Suppressor macrophage treated with lipopolysaccharide for 1 hour (primary cell): ENCODE measurements at places on chromosomes 16 and 17.

- no peak for DNase-seq
These were observed 23.5 kb downstream of the CACNG1 start for GRCh38 chr17:67067571-67068482.

DNA sequence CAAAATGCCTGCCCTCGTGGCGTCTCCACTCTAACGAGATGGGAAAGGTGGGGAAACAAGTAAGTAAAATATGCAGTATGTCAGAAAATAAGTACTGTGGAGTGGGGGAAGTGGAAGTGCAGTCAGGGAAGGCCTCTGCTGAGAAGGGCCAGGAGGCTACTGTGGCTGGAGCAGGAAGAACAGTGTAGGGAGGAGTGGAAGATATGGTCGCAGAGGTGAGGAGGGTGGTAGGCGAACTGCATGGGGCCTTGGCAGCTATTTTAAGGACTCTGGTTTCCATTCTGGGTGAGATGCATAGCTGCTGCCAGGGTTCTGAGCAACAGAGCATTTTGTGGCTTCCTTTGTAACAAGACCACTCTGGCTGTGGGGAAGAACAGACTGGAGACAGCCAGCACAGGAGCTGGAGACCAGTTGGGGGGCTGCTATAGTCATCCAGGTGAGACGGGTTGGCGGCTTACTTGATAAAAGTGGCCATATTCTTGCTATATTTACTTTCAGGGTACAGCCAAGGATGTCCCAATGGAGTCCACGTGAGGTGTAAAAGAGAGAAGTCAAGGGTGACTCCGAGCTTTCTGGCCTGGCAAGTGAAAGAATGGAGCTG lies 42.6 kb downstream of the CYTH1 start:
- peak; percentile 46 for DNase-seq

GRCh38 chr17:38825762-38826247 lies 684 bp upstream of the CWC25 start:
- no peak for DNase-seq

GRCh38 chr17:79942011-79942405 lies 93.7 kb downstream of the TBC1D16 start:
- no peak for DNase-seq
